NCI-H1105 treated with DMSO at 0.1 percent for 48 hours (cell line): ENCODE measurements at places on chromosomes 6 and 20.

DNA sequence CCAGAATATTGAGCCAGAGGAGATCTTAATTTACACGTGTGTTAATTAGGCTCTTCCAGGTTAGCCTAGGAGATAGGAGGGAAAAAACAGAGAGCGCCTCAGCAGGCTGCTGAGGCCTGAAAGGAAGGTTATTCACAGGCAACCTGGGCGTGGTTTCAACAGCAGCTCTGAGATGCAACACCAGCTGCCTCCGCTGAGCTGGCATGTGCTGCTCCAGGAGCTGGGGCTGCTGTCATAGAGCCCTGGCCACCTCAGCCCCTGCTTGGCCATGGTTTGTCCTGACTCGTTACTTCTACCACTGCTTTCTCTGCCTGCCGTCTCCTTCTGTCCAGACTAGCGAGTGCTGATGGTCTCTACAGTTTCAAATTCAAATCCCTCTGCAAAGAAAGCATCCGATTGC, 32.4 kb upstream of the RPP40 start:
- DNase-seq = no peak

- DNase-seq = no peak
Observed at GRCh38 chr6:10403385-10404106, 11.3 kb downstream of the TFAP2A start.

DNA sequence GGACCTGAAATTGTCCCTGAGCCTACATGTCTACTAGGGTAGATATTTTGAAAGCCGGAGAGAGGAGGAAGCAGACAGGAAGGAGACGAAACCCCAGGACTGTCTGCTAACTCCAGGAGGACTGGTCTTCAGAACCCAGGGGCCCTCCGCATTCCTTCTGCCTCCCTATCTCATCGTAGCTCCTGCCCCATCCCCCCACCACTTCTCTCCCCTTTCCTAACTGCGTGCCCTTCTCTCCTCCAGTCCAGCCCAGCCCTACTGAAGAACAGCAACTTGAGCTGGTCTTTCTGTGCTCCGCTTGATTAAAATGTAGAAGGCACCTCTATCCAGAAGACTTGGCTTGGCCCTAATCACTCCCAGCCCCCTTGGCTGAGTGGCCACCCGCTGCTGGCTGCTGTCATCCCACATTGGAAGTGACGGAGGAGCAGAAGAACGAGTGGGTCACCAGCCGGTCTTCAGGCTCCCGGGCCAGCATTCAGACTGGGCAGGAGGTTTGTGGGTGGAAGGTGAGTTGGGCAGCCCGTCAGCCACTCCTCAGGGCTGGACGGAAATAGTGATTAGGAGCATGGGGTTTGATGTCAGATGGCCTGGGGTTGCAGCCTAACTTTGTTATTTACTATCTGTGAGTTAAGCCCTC, 28.8 kb upstream of the ANGPT4 start:
- DNase-seq = no peak

- no peak for DNase-seq
Observed at GRCh38 chr6:2768696-2769095, 3.5 kb downstream of the WRNIP1 start.

DNA sequence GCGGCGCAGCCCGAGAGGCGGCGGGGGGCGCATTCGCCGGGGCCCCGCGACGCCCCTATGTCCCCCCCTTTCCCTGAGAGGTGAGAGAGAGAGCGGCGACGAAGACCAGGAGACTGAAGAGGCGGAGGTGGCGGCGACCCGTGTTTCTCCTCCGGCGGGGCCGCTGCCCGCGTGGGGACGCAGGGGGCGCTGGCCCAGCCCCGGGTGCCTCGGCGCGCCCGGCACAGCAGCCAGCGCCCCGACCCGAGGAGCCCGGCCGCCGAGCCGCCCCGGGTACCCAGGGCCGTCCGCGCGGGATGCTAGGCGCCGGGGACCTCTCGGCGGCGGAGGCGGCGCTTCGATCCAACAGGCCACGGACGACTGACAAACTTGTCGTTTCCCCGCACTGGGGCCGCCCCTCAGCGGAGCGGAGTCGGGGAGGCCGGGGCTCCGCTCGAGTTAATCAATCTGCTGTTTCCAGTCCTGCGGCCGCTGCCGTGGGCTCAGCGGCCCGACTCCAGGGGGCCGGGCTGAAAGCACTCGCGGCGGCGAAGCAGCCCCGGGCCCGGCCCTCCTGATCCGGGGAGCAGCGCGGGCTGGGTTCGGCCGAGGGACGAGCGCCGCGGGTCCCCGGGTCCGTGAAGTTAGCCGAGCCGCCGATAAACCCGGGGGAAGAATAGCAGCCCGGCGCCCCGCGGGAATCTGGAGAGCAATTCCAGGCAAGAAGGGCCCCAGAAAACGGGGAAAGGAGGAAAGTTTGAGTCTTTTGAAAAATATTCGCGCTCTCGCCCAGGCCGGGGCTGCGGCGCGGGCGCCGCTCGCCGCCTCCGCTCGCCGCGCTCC, 631 bp downstream of the MDGA1 start:
- DNase-seq = peak; percentile 33

DNA sequence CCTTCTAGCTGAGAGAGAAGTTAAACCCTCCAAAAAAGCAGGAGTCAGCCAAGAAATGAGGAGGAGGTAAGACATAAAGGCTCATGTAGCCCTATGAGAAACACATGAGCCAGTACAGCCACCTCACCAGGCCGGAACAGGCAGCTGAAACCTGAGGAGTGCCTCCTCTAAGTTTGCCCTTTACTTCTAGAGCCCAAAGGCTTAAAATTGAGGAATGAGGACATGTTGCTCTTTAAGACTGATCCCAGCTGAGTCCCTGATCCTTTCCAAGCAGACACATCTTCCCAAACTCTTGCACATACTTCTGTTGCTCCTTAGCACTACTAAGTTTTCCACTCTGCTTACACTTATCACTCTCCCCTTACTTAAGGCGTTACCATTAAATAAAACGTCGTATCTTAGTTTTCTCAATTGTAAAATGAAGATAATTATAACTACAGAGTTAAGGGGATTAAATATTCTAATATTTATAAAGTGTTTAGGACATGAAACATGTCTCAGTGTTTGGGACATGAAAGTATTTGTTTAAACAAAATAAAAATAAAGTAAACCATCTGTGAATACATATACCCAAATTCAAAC, 124.0 kb downstream of the OGFRL1 start:
- DNase-seq = no peak

- no peak for DNase-seq
Observed at GRCh38 chr6:103215847-103216246, 1643.9 kb downstream of the HACE1 start.

DNA sequence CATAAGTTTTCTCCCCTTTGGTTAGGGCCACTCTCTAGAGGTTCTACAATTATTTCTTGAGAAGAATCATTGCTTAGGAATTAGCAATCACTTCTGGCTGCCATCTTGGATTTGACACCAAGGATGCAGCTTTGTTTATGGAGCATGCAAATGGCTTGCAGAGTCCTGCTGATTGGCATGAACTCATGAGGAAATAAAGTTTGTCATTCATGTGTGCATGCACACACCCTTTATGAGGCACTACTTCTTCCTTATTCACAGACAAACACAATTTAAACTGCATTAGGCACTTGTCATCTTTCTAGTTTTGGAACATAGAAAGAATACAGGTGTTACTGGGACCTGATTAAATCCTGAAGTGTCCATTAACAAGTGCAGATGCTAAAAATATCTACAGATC, 42.5 kb upstream of the HIVEP2 start:
- no peak for DNase-seq

- no peak for DNase-seq
Observed at GRCh38 chr6:101403216-101403945, 9.9 kb downstream of the GRIK2 start.

DNA sequence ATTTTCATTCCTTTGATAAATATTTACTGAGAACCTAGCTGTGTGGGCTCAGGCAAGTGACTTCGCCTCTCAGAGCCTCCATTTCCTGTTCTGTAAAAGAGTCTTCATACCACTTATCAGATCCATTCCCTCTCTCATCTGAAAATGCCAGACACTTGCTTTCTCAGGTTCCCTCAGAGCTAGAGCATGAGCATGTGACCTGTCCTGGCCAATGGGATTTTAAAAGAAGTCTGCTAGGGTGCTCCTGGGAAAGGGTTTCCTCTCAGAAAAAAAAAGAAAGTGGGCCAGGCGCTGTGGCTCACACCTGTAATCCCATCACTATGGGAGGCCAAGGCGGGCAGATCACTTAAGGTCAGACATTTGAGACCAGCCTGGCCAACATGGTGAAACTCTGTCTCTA, 5.3 kb downstream of the KCNB1 start:
- DNase-seq = no peak

DNA sequence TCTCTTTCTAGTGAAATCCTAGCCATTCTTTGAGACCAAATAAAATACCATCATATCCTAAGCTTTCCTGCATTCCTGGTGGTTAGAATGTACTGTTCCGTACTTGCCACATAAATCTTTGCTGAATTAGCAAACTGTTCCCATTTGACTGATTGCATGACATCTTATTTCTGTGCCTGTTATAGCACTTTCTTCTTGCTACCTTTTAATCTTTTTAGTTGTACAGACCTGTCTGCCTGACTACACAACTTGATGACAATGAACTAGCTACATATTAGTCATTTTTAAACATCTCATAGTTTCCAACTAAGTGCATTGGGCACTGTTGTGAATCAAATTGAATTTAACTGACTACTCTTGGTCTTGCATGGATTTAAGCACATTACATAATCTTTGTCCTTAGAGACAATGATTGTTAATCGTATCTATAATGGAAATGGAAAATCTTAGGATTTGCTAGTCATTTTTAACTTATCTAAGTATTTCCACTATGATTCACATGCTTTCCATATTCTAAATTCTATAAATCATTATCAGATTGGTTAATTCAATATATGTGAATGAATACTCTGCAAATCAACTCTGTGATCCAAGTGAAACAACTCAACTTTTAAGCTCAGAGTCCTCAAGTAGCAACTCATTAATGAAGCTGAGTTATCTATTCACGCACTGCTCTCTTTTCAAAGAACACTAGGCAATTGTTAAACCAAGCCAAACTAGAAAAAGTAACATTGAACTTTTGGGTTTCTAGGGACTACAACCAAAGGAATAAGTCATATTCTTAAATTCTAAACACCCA, 109.0 kb downstream of the TNFRSF21 start:
- DNase-seq = no peak

GRCh38 chr20:24001712-24002405, 13.3 kb upstream of the GGTLC1 start:
- DNase-seq = no peak

GRCh38 chr6:30955367-30956042, 14.7 kb downstream of the MUCL3 start:
- DNase-seq = peak; percentile 61

DNA sequence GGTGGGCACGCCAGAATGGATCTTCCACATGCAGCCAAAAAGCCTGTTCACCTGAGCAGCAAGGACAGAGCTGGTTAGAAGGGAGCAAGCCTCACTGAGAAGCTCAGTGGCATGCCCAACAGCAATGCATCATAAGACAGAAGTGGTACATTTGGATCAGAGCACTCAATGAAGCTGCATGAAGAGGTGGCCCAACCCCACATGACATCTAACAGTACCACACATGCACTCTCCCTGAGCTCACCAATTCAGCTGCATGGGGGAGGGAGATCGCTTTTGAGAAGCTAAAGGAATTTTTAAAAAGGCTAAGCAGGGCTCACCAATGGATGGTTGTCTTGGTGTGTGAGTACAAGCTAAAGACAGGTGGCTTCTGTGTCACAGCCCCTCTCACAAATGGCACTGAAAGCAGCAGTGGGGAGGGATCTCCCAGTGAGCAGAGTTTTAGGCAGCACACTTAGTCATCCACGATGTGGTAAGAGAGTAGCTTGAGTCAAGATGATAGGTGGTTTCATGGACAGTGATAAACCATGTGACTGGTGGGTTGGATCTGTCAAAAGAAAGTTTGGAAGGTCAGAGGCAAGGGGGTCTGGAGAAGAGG, 166.6 kb upstream of the TAB2 start:
- DNase-seq = no peak

GRCh38 chr6:41901882-41902519, 6.8 kb upstream of the USP49 start:
- no peak for DNase-seq

DNA sequence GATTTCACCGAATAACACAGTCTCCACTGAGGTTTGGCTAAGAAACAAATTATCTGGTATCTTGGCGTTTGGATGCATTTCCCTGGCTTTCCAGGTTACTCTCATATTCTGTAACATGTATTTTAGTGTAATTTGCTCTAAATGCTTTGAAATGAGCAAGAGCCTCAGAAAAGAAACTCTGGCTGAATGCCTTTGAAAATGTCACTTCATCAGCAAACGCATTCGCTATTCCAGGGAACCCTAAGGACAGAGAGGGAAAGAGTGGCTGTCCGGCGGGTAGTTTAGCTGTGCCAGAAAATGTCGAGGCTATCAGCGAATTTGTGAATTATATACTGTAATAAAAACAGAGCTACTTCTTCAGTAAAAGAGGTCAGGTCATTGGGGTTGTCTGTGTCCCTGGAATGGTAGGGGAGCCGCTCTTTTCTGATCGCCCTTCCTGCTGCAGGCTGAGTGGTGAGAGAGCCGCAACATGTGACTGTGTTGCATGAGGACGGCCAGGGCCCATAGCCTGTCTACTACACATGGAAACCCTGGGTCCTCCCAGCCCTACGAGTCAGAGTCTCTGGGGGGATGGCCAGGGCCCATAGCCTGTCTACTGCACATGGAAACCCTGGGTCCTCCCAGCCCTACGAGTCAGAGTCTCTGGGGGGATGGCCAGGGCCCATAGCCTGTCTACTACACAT, 57.3 kb downstream of the SMOC2 start:
- no peak for DNase-seq

GRCh38 chr20:4064144-4064909, 49.0 kb upstream of the RNF24 start:
- DNase-seq = peak; percentile 66

GRCh38 chr6:151014404-151015100, 149.1 kb downstream of the MTHFD1L start:
- peak; percentile 84 for DNase-seq

DNA sequence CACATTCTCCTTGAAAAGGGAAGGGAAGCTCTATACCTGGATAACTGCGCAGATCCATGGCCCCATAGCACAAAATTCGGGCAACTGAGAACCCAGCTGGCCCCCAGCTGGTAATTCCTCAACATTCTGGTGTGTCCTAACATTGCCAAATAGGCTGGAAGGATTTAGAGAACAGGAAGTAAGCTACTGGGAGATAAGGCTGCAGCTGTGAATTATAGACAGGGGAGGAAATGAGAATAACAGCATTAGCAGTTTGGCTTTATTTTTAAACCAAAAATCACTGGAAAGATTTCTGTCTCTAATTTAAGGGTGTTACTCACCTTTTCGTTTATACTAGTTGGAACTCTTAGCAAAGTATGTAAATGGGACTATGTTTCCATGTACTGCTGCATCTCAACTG, 97.2 kb downstream of the TULP4 start:
- no peak for DNase-seq

- no peak for DNase-seq
Observed at GRCh38 chr20:1994627-1995026, 769 bp upstream of the PDYN start.

- DNase-seq = no peak
Observed at GRCh38 chr20:1478566-1478965, 11.9 kb upstream of the NSFL1C start.

DNA sequence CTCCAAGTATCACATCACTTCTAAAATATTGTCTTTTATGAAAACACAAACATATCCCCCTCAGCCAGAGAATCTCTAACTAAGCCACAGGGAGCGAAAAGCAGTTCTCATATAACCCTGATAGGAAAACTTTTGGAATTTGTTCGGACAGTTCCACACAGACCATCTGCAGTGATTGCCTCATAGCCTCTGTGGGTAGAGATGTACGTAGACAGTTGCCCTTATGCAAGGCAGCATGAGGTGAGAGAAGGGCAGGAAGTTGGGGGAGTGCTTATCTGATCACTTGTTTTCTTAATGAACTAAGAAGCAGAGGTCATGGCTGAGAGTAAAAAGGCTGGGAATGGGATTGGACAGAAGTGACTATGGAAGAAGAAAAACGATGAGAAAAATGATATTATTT, 39.6 kb downstream of the SLC23A2 start:
- no peak for DNase-seq
